Testis (tissue), 5 donors: ENCODE measurements at places on chromosomes 7 and 10. TPM values are rescaled to one million over a fixed set of nuclear protein-coding genes. Genes with fewer than 3 reads are reported as not detected.

The SUN3 gene
- 29.1 TPM for total RNA-seq

The CRYGN gene
- 0.62 TPM for total RNA-seq

The SLC13A4 gene
- total RNA-seq: 33.0 TPM

The HOXA3 gene
- total RNA-seq: 0.93 TPM

The ARHGAP22 gene
- 11.9 TPM for total RNA-seq

The SFRP4 gene
- 18.5 TPM for total RNA-seq

The TMEM213 gene
- total RNA-seq: 0.31 TPM

The RPEL1 gene
- total RNA-seq: not detected

The HOXA1 gene
- total RNA-seq: 0.37 TPM

The DPCD gene
- 87.6 TPM for total RNA-seq
